Activated CD4-positive, alpha-beta memory T cell treated with anti-CD3 and anti-CD28 coated beads for 36 hours (primary cell): ENCODE measurements at places on chromosomes 7 and 10.
A peak's percentile ranks its signal among the peaks of the same experiment; 100 is the strongest.

- DNase-seq: no peak
These were observed 3.1 kb downstream of the PWWP2B start for GRCh38 chr10:132400041-132400546.

GRCh38 chr7:96649981-96650380 lies 59.7 kb downstream of the SEM1 start:
- no peak for DNase-seq

GRCh38 chr10:90149563-90149962 lies 448.2 kb downstream of the KIF20B start:
- no peak for DNase-seq

DNA sequence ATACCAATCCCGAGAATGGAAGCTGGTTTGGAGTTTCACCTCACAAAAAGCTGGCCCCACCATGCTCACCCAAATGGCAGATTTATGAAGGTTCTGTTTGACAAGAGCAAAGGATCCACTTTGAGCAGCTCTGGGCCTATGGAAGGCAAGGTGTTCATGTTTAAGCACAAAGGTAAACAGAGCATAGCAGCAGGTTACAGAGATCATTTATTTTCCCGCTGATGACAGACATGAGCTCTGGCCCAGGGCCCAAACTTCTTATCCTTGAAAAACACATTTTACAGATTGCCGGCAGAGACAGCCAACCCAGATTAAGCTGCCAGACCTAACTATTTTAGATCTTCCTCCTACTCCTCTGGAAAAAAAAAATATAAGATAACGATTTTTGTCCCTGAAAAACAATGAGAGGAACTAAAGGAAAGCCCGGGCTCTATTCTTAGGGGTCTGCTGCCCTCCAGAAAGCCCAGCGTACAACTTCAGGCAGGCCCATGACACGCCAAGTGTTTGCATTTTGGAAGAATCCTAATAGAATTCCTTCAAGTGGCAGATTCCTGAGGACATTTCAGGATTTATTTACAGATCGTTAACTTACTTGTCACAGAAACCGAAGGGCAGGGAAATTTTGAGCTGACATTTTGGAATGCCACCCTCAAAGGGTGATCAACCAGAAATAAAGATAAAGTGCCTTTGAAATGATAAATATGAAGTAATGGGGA lies 40.0 kb downstream of the SYPL1 start:
- no peak for DNase-seq

GRCh38 chr10:3935933-3936359 lies 150.9 kb upstream of the KLF6 start:
- DNase-seq: no peak

DNA sequence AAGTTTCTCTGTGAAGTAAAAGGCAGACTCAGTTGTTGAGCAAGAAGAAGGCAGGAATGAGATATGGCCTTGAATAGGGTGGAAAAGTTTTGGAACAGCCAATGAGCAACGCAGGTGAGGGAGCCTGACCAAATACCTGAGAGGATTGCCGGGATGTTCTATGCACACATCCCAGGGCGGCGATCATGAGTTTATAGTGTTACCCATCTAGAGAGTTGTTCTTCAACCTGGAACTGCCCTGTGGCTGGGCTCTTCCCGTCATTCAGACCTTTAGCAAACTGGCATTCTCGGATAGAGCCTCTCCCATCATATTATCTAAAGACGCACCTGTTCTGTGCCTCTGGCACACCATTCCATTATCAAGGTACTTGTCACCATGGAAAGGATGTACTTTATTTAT lies 103.0 kb upstream of the KIF5B start:
- DNase-seq: no peak

DNA sequence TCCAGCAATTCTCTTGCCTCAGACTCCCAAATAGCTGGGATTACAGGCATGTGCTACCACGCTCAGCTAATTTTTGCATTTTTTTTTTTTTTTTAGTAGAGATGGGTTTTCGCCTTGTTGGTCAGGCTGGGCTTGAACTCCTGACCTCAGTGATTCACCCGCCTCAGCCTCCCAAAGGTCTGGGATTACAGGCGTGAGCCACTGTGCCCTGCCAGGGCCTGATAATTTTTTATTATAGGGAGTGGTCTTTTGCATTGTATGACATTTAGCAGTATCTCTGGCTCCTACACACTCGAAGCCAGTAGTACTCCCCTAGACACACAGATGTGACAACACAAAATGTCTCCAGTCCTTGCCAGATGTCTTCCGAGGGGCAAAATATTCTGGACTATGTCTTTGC lies 124.0 kb downstream of the DKK1 start:
- no peak for DNase-seq

DNA sequence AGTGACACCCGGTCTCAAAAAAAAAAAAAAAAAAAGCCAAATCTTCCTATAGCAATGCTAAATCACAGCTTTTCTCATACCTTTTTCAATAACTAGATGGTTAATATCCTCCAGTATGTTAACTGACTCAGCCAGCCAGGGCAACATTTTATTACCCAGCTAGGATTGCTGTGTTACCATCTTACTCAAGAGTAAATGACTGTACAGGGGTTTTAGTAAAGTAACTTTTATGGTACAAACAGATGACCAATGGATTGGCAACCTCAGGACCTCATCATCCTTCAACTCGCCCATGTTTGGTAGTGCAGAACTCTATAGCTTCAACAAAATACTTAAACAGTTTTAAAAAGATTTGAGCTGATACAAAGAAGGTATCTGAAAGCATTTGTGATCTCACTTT lies 59.5 kb downstream of the HBP1 start:
- no peak for DNase-seq

- DNase-seq: no peak
These were observed 152.6 kb downstream of the BMPER start for GRCh38 chr7:34057956-34058355.

GRCh38 chr7:97015279-97015678 lies 9.4 kb downstream of the DLX5 start:
- DNase-seq: no peak

DNA sequence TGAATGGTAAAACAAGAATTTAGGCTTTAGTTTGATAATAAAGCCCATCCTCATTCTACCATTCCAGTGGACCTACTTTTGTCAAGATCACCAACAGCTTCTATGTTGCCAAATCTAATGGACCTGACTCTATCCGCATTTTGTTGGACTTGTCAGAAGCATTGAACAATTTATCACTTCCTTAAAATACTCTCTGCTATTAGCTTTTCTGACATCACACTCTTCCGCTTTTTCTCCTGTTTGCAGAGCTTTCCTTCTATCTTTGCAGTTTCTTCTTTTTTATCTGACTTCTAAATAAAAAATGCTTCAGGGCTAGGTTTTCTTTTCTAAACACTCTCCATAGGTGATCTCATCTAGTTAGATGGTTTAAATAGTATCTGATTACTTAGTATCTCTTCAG lies 42.7 kb upstream of the SMIM30 start:
- no peak for DNase-seq

GRCh38 chr7:19530261-19530660 lies 178.6 kb downstream of the POLR1F start:
- DNase-seq: no peak

DNA sequence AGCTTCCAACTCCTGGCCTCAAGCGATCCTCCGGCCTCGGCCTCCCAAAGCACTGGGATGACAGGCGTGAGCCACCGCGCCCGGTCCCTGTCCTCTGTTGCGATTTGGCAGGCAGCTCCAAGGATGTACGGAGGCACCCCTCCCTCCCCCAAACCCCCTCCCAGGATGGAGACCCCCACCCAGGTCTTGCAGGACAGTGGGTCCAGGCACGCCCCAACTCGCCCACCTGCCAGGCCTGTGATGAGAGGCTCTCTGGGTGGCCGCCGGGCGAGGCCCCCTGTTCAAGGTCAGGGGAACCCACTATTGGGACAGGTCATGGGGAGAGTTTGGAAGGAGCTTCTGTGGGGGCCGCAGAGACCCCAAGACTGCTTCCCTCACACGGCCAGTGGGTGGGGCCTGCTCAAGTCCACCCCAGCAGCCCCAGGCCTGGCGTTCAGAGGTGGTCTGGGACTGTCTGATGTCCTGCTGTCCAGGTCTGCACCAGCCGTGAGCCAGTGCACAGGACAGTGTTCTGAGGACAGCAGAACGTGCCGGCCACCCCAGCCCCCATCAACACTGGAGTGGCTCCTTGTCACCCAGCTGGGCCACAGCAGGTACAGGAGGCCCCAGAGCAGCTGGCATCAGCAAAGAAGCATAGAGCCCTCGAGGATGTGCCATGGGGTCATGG lies 2.5 kb downstream of the ADAP1 start:
- no peak for DNase-seq

GRCh38 chr7:111730476-111731300 lies 168.4 kb upstream of the IMMP2L start:
- DNase-seq: no peak

- no peak for DNase-seq
These were observed 56.0 kb downstream of the KAT6B start for GRCh38 chr10:74882427-74882826.

DNA sequence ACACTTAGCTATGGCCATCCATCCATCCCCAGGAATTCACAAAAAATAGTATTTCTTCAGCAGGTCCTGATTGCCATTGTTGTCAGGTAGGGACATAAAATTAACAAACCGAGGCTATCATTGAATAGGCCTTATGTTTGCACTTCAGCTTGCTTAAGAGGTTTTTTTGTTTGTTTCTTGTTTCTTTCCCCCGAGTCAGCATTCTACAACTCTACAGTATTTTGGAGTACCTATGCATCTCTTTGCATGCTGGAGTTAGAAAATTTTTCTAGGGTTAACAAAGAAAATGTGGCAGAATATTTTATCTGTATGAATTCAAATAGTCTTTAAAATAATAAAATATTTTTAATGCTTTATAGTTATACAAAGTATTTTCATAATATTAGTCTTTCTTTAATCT lies 26.3 kb downstream of the CHRM2 start:
- DNase-seq: no peak

DNA sequence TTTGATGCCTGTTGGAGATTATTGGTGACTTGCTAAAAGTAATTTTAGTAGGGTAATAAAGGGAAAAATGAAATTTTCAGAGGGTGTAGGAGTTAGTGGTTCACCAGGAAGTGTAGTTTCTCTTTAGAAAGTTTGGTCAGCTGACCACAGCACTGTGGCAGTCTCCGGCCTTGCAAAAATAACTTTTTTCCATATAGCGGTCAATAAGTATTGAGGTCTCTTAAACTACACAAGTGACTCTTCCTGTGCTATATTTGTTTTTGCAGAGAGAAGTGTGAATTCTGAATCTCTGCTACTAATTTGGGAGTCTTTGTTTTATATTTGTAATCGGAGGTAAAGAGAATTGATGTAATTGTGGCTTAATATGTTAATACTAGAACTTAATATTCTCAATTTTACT lies 24.3 kb downstream of the PTPN12 start:
- no peak for DNase-seq

GRCh38 chr10:121426307-121426706 lies 171.9 kb downstream of the FGFR2 start:
- no peak for DNase-seq

DNA sequence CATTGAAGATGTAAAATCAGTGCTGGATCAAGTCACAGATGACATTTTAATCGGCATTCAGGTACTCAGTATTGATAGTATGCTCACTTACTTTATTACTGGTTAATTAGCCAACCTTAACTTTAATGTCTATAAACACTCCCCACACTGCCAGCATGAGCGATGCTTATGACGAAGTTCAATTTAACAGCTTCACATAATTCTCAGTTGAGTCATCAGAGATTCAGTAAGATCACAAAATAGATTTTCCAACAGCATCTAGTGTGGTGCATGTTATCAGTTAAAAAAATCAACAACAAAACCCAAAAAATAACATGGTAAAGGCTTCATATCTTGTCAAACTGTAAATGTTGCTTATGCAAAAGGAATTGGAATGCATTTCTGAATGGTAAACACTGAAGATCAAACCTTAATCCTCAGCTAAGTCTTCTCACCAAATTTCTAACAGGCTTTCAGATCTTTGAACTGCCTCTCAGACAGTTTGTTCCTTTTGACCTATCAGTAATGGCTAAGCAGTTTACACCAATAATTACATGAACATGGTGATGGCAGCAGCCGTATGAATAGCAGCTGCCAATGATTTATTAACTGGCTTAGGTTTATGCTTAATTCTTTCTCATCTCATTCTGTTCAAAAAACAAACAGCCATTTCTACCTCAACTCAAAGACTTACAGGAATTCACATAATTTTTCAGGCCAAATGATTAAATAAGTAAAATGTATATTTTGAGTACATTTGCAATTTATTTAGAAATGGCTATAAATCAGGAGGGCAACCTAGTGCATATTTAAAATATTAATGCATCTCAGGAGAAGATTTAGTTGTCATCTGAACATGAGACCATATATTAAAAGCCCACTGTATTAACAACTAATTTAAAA lies 98.5 kb downstream of the CABCOCO1 start:
- DNase-seq: no peak

GRCh38 chr7:49174396-49174795 lies 250.0 kb downstream of the CDC14C start:
- DNase-seq: no peak

- DNase-seq: no peak
These were observed 252.7 kb downstream of the SKIDA1 start for GRCh38 chr10:21272643-21273399.

- DNase-seq: peak; percentile 20
These were observed 38.0 kb upstream of the RTKN2 start for GRCh38 chr10:62306663-62307062.

GRCh38 chr7:55571511-55572377 lies 558 bp downstream of the VOPP1 start:
- DNase-seq: peak; percentile 77

DNA sequence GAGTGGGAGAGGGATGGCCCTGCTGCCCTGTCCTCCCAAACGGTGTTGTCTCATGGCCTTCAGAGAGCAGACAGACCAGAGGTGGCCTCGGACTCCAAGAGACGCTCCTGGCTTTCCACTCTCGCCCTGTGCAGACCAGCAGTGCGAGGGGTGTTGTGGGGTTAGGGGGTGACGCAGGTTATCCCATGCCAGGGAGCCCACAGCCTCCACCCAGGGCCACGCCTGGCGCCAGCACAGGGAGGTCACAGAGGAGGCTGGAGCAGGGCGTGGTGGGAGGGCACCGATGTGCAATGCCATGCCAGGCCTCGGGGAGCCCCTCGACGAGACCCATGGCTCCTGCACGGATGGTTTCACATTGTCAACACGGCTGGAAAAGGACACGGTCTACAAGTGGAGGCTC lies 52.1 kb downstream of the INPP5A start:
- no peak for DNase-seq

DNA sequence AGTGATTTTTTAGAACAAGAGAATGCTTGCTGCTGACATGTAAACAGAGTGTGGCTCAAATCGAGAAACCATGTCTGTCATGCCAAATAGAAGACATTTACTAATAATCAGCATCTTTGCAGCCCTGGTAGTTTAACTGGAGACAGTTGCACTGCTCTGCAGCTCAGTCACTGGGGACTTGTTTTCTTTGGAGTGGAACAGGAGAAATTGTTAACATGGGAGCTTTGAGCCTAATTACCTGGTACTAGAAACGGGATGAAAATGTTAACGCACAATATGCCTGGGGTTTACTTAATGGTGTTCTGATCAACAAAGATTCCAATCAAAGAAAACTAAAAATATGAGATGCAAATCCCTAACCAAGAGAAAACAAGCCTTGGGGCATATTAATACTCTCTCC lies 153.5 kb downstream of the NRP1 start:
- DNase-seq: no peak

GRCh38 chr7:68216051-68216450 lies 1219.4 kb downstream of the TYW1 start:
- no peak for DNase-seq

- DNase-seq: no peak
These were observed 696.9 kb upstream of the NRP1 start for GRCh38 chr10:34031400-34031799.

GRCh38 chr7:155816192-155816508 lies 3.9 kb upstream of the SHH start:
- no peak for DNase-seq
